ENCODE measurements at places on chromosomes 13 and 19.

- DNase-seq = no peak
Measured at GRCh38 chr13:36382030-36382429, 35.8 kb upstream of the SPART start.

GRCh38 chr13:46595136-46595884 is 42.3 kb downstream of the LRCH1 start:
- no peak for DNase-seq

GRCh38 chr13:30880151-30880855 is 25.8 kb upstream of the MEDAG start:
- no peak for DNase-seq

DNA sequence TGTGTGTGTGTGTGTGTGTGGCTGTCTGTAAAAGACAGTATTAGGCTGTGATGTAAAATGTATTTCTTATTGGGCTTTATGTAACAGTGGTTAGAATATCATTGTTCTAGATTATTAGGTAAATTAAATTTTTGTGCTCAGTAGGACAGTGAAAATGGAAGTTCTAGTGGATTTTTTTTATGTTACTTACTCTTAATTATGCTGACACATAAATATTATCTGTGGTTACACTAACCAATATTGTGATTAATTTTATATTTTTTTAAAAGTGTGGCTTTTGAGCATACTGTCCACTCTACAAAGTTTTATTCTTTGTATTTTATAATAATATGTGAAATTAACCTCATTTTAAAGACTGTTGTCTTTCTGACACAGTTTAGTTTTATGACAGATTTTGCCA is 80.5 kb downstream of the SCEL start:
- no peak for DNase-seq

DNA sequence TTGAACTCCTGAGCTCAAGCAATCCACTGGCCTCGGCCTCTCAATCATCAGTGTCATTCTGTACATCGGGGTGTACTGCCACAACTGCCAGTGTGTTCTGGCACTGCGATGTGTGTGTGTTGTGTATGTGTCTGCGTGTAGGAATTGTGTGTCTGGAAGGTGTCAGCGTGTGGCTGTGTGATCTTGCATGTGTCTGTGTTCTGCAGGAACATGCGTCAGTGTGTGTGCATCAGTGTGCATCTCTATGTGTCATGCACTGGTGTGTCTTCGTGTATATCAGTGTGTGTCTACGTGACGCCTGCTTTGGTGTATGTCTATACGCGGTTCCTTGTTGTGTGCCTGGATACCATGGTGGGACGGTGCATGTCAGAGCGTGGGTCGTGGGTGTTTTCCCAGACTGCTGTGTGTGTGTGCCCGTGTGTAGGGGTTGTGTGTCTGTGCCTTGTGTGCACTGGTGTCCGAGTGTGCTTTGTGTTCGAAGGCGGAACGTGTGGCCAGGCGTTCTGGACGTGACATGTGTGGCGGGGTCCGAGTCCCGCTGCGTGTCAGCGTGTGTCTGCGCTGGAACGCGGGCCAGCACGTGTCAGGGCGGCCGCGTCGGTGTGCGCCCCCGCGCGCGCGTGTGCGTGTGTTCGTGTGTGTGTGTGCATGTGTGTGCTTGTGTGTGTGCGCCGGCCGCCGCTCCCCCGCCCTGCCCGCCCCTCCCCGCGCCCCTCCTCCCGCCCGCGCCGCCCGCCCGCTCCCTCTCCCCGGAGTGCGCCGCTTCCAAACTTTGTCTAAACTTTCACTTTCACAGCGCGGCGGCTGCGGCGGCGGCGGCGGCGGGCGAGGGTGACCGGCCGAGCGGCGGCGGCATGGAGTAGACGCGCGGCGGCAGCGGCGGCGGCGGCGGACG is at the start of gene NFIX:
TSS of gene NFIX (plus strand) at position 775 of the 895 bp plus-strand sequence. CDS start 363 bp downstream, outside the sequence.
- DNase-seq = peak; percentile 56

GRCh38 chr19:55753401-55753800 is 5.5 kb upstream of the RFPL4A start:
- DNase-seq = no peak

DNA sequence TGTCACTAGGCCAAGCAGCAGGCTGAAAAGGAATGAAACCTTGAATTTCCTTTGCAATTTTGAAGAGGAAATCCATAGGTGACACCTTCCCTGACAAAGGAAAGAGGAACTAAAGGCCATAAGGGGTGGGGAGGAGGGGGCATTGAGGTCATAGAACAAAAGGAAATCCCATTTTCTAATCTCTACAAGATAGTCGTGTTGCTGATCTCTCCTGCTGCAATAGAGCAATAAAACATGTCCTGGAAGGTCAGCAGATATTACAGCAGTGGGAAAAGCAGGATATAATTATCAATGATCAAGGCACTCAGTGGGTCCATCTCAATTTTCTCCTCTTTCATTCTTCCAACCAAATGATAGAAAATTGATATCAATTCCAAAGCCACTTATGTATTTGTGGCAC is 20.3 kb upstream of the RAP2A start:
- DNase-seq = no peak

Data from tibial nerve (tissue), 4 donors.